T1000 (cell line): ENCODE measurements at places on chromosomes 7 and 10.

DNA sequence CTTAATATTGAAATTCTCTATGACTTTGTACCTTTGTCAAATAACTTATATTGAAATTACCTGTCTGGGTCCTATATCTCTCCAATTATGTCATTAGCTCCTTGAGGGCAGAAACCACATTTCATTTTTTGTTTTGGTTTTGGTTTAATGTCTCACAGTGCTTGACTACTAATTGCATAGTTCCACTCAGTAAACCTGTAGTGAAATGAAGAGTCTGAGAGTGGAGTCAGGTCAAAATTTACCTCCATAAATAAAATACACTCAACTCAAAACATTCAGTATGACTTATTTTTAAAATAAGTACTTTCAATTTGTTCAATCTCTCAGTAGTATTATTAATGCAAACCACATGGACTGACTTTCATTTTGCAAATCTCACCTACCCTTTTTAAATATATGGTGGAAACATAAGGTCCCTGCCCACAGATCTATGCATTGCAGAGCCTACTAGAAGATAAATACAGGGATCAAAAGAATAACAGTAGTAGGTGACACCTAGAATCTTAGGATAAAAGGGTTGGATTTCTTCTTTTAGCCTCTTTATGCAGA lies 32.5 kb downstream of the PDE1C start:
- no peak for DNase-seq

- no peak for DNase-seq
Measured at GRCh38 chr10:70497120-70497545, 18.6 kb downstream of the PALD1 start.

GRCh38 chr7:2524808-2525657 lies 5.5 kb downstream of the LFNG start:
- DNase-seq: no peak

- DNase-seq: no peak
Measured at GRCh38 chr7:35991511-35992232, 161.4 kb upstream of the EEPD1 start.

DNA sequence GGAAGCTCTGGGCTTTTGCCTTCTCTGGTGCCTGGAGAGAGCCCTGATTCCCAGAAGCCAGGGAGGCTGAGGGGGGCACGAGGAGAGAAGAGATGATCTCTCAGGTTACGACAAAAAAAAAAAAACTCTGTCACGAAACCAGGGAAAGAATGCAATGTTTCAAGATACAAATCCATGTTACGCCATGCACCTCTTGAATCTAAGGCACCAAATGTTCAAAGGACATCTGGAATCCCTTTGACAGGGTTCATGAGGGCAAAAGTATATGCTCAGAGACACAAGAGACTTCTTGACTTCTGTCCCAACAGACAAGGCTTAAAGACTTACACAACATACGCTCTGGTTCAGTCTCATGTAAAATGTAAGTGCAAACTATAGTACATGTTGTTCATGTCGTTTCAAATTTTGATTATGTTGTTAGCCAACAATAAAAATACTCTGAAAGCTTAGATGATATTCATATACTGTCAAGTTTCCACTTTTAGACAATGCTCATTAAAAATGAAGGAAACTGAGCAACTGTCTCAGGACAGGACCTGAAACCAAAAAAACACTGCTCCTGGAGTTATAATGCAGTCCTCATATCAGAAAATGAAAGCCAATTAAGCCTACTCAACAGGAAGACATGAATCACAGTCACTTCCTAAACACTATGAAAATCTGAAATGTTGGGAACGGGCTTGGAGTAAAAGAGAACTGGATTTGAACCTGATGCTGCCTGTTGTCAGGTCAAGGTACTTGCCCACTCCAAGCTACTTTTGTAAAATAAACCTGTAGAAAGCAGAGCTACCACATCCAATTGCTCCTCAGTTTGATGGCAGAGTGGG lies 72.3 kb downstream of the CHCHD3 start:
- no peak for DNase-seq

DNA sequence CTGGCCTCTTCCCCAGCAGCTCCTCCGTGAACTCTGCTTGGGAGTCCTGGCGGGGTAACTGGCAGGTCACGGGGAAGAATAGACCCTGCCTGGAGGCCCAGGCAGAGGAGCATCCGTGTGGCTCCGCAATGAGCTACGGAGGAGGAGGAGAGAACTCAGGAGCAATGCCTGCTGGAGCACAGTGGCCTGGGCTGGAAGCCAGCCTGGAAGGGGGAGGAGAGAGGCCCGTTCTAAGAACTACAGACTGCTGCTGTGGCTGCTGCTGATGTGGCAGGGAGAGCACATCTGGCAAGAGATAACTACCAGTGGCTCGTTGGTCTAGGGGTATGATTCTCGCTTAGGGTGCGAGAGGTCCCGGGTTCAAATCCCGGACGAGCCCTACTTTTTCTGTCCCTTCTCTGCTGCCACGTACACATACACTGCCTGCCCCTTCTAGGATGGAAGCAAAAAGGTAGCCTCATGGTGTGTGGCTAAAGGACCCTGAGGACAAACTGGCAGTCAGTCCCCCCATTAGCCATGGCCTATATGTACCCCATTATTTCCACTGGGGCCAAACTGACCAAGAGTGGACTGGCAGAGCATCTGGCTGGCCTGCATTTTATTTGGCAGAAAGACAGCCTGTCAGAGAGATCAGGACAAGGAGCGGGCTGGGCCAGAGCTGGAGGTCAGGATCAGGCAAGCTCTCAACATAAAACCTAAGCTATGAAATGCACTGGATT lies 7.7 kb upstream of the OPN1SW start:
- DNase-seq: no peak

- no peak for DNase-seq
Measured at GRCh38 chr7:16648551-16648950, 2.6 kb downstream of the BZW2 start.

DNA sequence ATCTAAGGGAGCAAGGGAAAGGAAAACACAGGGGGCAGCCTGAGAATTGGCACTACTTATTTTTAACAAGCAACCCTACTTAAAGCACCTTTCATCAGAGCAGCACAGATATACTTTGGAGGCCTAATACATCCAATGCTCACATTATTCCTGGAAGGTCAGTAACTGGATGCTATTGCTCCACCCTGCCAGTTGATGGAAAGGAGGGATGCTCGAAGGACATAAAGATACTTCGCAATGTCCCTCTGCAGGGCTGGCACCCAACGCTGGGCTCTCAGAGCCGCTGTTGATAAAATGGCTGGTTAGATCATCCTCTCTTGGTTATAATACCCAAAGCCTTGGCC lies 307.9 kb upstream of the AOAH start:
- no peak for DNase-seq

GRCh38 chr10:72276013-72276387 lies 2.3 kb downstream of the DDIT4 start:
- no peak for DNase-seq

DNA sequence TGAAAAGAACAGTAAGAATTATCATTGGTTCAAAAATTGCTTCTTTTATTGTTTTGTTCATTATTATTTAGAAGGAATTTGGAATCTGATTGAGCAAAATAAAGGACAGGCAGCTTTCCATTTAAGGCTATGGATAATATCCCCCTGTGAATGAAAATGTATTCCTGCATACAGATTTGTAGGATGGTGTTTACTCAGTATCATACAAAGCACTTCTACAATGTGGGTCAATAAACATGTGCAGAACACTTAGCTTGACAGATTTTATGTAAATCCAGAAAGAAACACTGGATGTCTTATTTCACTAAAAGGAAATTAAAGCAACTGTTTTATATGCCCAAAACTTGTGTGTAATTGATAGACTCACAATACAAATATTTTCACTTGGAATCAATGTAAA lies 189.7 kb downstream of the THSD7A start:
- DNase-seq: no peak

DNA sequence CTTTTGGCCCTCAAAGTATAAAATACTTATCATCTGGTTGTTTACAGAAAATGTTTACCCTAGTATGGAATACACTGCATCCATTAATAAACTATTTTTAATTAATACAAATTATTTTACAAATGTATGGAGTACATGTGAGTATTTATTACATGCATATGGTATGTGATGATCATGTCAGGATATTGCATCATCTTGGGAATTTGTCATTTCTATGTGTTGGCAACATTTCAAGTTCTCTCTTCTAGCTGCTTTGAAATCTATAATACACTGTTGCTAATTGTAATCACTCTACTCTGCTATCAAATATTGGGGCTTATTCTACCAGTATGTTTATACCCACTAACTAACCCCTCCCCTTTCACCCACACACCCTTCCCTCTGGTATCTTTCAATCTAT lies 103.9 kb upstream of the THSD7A start:
- DNase-seq: no peak

DNA sequence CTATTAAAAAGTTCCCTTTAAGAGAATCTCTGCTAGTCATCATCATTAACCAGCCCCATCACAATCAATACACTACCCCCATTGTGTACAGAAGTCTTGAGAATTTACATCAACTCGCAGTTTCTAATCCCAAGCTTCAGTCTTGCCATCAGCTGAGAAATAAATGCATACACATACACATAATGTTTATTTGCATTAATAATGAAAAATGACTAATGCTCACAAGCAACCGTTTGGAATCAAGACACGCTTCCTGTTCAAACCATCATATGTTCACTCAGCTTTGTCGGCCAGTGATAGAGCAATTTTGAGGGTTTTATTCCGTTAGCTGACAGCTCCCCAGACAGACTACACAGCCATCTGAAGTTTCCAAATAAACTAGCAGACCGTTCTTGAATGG lies 287.1 kb downstream of the SFMBT2 start:
- DNase-seq: no peak

DNA sequence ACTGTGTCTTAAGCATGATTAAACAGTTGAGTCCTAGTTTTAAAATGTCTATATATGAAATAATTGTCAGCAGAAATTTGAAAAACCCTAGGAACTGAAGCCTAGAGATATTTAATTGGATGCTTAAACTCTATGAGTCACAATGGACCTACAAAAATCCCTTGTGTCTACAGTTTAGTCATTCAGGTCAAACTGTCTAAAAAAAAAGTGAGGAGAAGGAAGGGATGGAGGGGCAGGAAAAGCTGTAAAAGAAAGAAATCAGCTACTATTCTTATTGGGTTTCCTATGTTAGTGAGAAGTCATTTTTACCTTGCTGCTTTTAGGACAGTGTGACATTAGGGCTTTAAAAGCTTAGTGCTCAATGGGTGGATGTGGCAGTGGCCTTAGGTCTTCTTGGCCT lies 406.1 kb upstream of the FZD8 start:
- no peak for DNase-seq

- DNase-seq: no peak
Measured at GRCh38 chr7:130959743-130960207, 225.8 kb upstream of the KLF14 start.

GRCh38 chr7:13749636-13750035 lies 239.8 kb downstream of the ETV1 start:
- DNase-seq: no peak

GRCh38 chr10:24419066-24419465 lies 210.1 kb downstream of the KIAA1217 start:
- DNase-seq: no peak

DNA sequence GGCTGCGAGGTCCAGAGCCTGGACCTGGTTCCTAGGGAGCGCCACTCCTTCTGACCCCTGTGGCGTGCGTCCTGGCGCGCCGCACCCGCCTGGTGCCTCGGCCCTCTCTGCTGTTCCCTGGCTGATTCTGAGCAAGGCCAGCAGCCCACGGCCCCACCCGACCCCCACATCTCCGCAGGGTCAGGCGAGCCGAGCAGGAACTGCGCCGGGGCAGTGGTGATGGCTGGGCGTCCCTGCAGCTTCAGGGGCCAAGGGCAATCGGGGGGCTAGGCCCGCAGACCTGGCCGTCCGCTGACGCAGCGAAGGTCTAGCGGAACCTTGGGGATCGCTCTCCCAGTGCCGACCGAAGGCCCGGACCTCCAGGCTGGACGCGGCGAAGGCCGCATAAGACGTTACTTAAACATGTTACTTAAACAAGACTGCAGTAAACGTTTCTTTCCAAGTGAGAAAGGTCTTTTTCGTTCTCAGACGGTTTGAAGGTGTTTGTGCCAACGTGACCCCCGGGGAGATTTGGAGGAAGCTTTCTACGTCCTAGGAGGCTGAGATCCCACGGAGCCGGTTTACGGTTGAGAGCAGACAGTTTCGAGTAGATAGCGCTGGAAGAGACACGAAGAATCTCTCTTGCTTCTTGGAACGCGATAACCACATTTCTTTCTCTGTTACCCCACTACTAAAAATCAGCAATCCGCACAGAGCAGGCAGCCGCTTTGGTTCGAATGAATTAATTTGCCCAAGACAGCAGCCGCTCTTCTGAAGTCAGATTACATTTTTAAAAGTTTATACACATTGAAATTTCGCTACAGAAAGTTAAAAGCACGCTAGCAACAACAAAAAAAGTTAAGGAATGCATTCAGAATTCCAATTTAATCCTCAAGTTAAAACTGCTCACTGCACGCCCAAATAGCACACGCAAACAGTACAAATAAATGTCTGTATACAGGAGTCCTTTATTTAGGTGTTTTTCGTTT lies 4.9 kb upstream of the NKX2-3 start:
- no peak for DNase-seq

DNA sequence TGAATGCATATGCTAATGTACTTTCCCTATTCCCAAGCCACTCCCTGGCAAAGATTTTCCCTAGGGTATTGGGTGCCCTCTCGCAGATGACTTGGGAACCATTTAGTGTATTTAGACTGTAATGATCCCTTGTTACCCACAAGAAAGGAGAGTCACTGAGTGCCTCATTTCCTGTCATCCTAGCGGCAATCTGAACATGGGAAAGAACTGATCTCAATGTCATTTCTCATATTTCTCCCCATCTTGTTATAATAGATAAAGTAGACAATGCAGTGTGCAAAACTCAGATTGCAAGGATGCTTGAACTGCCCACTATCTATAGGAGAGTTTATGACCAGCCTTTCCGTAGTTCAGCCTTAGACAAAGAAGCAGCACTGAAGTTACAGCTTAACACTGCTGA lies 123.3 kb downstream of the MICU1 start:
- DNase-seq: no peak

DNA sequence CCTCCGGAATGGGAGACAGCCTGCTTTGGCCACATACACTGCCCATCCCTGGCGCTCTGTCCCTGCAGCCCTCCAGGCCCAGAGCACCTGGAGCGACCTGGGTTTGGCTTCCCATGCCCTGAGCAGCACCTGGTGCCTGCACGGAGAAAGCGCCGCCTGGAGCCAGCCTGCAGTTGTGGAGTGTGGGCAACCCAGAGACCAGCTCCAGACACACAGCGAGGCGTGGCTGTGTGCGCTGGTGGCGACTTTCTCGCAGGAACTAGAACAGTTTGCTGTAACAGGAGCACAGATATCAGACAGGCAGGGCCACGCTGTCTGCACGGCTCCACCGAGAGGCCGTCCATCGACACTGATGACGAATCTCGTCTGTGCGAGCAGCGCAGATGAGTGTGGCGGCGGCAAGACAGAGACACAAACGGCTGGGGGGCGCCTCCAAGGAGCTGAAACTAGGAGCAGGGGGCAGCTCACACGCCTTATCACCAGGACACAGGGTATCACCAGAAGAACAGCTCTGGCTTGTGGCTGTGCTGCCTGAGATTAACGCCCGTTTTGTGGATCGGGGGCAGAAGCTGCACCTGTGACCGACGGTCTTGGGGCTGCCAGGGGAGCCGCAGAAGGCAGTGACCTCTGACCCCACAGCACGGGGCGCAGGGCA lies 275.3 kb downstream of the DNAJB6 start:
- DNase-seq: no peak

- DNase-seq: no peak
Measured at GRCh38 chr7:80764132-80764531, 125.7 kb downstream of the CD36 start.
